Myocyte (in vitro differentiated cells): ENCODE measurements at places on chromosomes 5 and 9. TPM values are rescaled to one million over a fixed set of nuclear protein-coding genes. Genes with fewer than 3 reads are reported as not detected.

PHF24 gene
- total RNA-seq: not detected in 2 replicates

GMCL2 gene
- total RNA-seq: not detected in 2 replicates

CAVIN4 gene
- 205 and 311 TPM in 2 replicates for total RNA-seq

ZFP37 gene
- total RNA-seq: 5.5 and 7.8 TPM in 2 replicates

LCN1 gene
- not detected in 2 replicates for total RNA-seq

MYMK gene
- total RNA-seq: 441 and 664 TPM in 2 replicates

SPARC gene
- total RNA-seq: 4,412 and 4,598 TPM in 2 replicates

ANKRD18B gene
- 11.7 and 15.1 TPM in 2 replicates for total RNA-seq

TLE1 gene
- 20.6 and 30.1 TPM in 2 replicates for total RNA-seq

CD14 gene
- 0.21 and 0.64 TPM in 2 replicates for total RNA-seq

ENTPD2 gene
- 0.13 and 0.68 TPM in 2 replicates for total RNA-seq

MIER3 gene
- 20.5 and 25.5 TPM in 2 replicates for total RNA-seq

HEXB gene
- total RNA-seq: 135 and 173 TPM in 2 replicates

LYRM7 gene
- 6.5 and 8.8 TPM in 2 replicates for total RNA-seq

SPATA31A3 gene
- total RNA-seq: not detected in 2 replicates

GTF3C4 gene
- total RNA-seq: 13.7 and 13.9 TPM in 2 replicates

PCDHGA7 gene
- total RNA-seq: 1.1 and 2.3 TPM in 2 replicates
